ENCODE measurements at places on chromosomes 6 and 20. TPM values are rescaled to one million over a fixed set of nuclear protein-coding genes. Genes with fewer than 3 reads are reported as not detected.

DNA sequence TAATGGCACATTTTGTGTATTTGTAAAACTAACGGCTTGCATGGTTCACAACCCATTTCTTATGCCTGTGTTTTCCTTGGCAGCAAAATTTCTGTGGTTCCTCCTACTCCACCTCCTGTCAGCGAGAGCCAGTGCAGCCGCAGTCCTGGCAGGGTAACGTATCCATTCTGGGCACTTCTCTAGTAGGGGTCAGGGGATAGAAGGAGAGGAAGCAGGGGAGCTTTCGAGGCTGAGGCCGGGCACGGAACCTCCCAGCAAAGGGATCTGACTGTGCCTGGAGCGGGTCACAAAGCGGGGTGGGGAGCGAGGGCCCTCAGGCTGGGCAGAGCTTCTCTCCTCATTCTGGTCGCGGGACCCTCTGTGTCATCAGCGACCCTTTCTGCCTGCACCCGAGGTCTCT, 58.4 kb downstream of the SYTL3 start:
- peak; percentile 53 for DNase-seq

DNA sequence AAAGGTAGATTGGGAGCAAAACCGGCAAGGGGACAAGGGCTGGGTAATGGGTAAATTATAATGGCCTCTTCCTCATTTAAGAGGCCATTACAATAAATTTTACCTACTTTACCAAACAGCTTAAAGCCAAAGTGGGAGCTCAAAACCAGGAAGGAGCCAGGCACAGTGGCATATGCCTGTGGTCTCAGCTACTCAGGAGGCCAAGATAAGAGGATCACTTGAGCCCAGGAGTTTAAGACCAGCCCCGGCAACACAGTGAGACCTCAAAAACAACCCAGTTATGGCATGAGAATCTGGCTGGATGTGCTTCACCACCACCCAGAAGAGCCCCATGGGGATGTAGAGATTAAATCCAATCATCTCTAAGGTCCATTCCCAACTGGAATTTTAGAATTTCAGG, 52.9 kb upstream of the TAF8 start:
- DNase-seq: no peak

Gene SLC22A2
- polyA plus RNA-seq: 0.16 TPM

Gene DNAAF9
- 19.8 TPM for polyA plus RNA-seq

- no peak for DNase-seq
Observed at GRCh38 chr20:59958626-59959025, 403 bp downstream of the CDH26 start.

Gene STMND1
- polyA plus RNA-seq: 0.07 TPM

DNA sequence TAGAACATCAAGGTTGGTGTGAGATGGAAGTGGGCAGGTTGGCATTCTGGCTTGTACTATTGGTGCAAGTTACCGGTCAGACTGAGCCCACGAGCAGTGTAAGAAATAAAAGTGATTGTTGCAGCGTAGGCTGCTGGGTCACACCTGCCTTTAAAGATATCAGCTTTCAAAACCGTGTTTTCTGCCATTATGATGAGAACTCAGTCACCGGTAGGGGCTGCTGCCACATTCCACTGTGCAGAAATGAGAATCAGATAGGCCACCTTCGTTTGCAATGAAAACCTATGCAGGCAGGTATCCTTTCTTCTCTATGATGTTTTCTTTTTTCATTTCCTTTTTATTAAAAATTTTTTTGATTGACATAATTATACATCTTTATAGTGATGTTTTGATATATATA, 168.5 kb downstream of the MYLK4 start:
- DNase-seq: no peak

DNA sequence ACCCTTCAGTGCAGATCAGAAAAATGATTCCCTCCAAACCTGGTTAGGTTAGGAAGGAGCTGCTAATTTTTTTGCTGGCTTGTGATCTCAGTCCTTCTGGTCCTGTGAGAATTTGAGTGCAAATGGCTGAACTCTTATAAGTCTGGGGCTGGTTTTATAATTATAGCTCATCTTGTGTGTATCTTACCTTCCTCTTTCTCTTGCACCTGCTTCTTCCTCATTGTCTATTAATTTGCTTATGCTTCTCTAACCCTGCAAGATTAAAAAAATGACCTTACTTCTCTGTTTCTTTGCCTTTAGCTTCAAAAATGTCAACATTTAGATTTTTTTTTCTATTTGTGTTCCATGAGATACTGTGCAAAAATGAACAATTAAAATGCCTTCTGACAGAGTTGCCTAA, 576.2 kb downstream of the DHX35 start:
- DNase-seq: no peak

DNA sequence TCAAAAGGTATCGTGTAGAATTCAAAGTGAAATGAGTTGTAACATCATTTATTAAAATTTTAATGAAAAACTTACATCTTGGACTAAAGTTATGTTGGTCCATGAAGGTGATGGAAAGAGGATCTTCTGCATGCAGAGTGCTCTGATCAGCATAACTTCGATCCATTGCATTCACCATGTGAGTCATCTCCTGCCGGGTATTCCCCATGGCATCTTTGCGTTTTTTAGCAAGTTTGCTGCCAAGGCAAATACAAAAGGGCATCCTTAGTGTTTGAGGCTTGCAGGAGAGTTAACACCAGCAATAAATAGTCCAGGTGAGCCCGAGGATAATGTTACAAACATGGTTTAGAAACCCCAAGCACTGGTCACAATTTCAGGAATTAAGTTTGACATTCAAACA, 104.2 kb upstream of the THEMIS start:
- DNase-seq: no peak

GRCh38 chr6:158954753-158955152, 45.2 kb downstream of the RSPH3 start:
- no peak for DNase-seq

DNA sequence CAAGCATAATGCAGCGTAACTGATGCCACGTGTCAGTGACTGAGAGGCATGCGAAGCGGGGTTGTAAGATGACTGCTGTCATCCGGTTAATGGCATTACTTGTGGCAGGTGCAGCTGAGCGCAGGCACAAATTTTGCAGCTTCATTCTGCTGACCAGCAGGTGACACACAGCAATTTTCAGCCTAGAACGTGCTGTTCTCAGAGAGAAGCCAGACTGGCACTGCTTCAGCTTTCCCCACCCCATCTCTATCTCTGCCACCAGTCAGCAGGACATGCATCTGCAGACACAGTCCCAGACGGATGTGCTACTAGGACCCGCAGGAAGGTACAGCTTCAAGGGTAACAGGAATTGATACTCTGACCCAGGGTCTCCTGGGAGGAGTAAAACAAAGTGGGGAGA, 221.8 kb downstream of the KIF16B start:
- no peak for DNase-seq

Gene CALHM5
- 3.2 TPM for polyA plus RNA-seq

- no peak for DNase-seq
Observed at GRCh38 chr6:146864300-146864699, 265.5 kb downstream of the ADGB start.

DNA sequence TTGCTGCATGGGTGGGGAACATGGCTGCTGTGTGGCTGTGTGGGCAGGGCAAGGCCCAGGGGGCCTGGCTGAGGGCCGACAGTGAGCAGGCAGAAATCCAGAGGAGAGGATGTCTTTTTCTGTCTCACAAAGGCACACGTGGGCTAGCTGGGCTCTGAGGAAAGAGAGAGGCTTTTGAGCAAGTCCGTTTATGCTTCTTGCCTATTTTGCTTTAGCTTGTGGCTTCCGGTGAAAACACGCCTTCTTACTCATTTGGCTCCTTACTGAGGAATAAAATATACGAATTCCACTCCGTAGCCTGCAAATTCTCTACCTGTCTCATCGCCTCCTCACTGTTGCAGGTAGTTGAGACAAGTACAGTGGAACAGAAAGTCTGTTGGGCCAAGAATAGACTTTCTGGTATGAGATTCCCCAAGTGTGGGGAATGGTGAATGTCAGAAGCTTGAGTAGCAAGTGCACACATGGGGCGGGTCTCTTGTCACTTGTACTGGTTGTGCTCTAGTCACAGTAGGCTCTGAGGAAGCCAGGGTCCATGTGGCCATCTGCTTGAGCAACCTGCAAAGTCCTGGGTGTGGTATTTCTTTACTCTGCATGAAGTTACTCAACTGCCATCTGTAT, 28.4 kb downstream of the WRNIP1 start:
- no peak for DNase-seq

DNA sequence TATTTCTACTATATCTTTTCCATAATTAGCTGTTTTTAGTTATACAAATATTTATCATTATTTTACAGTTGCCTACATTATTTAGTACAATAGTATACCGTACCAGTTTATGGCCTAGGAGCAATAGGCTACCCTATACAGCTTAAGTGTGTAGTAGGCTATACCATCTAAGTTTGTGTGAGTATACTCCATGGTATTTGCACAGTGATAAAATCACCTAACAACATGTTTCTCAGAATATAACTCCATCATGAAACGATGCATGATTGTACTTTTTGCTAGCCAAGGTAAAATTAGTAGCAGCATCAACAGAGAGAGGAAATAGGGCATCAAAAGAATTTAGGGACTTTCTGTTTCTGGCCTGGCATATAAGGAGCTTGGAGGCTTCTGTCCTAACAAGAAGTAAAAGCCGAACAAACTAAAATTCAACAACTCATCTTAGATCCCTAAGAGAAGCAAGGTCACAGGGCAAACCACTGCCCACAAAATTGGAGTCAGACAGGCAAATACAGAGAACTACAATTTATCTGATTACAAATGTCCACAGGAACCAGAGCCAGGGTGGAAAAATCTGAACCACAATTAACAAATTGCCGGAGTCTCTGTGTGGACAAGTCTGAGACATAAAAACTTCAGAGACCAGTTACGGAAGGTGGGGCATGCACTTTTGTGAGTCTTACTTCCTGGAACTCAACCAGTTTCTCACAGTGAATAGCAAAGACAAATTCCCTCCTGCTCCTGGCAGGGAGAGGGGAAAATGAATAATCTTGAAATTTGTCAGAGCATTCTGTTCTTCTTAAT, 671.4 kb downstream of the RFPL4B start:
- DNase-seq: no peak

DNA sequence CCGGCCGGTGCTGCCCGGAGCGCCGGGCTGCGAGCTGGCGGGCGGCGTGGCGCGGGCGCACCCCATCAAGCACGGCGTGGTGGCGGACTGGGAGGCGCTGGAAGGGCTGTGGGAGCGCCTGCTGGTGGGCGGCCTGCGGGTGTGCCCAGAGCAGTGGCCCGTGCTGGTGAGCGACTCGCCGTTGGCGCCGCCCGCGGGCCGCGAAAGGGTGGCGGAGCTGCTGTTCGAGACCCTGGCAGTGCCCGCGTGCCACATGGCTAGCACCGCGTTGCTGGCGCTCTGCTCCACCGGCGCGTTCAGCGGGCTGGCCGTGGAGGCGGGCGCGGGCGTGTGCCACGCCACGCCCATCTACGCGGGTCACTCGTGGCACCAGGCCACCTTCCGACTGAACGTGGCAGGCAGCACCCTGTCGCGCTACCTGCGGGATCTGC, 517 bp downstream of the ACTL10 start:
- no peak for DNase-seq

DNA sequence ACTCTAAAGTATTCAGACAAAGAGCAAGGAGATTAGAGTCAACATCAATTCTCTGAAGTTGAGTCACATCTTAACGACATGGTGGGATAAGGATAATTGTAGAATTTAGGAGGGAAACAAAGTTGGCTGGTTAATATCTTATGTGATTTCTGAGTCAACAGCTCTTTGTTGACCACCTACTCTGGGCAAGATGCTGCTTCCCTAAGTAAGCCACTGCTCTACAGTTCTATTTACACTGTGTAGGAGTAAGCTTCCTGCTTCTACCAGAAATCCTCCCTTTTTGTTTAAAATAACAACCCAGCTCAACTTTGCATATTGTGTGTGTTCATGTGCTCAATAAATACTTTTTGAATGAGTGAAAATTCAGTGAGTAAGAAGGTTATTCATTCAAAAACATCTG, 3.1 kb downstream of the HS3ST5 start:
- no peak for DNase-seq

- no peak for DNase-seq
Observed at GRCh38 chr20:44962483-44962882, 2.3 kb upstream of the TOMM34 start.

GRCh38 chr6:139595183-139595582, 220.7 kb upstream of the CITED2 start:
- no peak for DNase-seq

Gene WFDC11
- not detected for polyA plus RNA-seq

DNA sequence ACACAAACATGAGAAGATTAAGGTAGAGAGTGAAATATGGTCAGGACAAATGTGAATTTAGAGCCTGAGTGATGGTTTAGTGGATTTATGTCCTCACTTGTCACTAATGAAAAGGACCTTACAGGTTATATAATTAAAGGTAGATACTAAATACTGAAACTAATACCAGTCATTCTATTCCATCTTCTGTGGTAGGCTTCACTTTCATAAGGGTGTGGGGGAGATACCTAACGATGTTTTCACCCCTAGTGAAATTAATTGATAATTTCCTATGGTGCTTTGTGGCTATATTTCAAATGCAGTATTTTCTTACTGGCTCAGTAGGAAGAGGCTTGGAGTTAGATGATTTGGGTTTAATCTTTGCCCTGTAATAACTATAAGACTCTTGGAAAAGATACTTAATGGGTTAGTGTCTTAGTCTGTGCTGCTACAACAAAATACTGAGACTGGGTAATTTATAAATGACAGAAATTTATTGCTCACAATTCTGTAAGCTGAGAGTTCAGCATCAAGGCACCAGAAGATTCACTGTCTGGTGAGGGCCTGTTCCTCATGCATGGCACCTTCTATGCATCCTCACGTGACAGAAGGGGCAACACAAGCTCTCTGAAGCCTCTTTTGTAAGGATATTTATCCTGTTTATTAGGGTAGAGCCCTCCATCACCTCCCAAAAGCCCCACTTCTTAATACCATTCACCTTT, 21.3 kb downstream of the RNF217 start:
- no peak for DNase-seq

DNA sequence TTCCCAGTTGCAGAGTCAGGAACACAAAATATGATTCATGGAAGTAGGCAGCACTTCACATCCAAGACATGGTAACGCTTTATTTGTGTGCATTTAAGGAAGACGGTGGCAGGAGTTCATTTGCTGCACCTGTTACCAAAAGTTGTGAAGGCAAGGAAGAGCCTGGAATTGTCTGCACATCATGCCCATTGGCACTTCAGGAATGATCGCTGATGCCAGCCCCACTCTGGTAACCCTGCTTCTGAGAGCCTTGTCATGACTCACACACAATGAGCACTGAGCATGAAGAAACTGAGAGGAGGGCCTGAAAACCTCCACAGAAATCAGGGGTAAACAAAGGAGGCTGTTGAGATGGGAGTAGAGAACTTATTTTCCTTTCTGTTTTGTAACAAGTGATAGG, 181.1 kb downstream of the RPS12 start:
- DNase-seq: no peak

- DNase-seq: no peak
Observed at GRCh38 chr6:45518013-45518720, 140.4 kb upstream of the SUPT3H start.

DNA sequence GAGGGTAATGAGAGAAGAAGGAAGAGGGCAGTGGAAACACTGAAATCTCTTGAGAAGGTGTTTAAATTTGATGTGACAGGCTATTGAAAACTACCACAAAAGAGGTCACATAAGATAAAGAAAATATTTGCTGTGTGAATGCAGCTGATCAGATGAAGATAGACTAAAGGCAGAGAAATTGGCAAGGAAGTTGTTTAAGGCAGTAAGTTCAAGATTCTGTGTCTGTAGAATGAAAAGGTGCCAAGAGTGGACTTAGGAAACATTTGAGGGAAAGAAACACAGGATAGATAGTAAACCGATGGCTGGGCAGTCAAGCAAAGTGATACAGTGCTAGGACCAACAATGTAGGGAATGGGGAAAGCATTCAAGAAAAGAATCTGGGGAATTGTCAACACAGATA, 332.3 kb upstream of the MARCKS start:
- DNase-seq: no peak

- no peak for DNase-seq
Observed at GRCh38 chr6:25137480-25137879, 141.7 kb upstream of the CARMIL1 start.

Gene SEMG1
- not detected for polyA plus RNA-seq

Data from ovary (tissue), 10 donors.